Activated naive CD4-positive, alpha-beta T cell (primary cell): ENCODE measurements at places on chromosomes 12 and 14.

DNA sequence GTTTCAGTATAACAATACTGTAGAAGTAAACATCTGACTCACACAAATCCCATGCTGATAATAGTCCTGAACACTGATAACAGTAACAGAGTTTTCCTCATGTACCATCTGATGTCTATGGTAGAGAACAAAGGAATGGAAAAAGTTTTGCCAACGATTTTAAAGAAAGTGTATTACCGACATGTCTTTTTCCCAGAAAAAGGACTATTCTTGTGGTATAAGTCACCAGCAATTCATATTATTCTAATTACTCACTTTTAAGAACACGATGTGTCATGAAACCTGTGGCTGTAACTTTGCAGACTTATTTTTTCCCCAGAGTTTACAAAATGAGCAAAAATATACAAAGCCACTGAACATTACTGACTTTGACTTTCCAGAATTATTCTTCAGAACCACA is 40.1 kb upstream of the DCN start:
- DNase-seq: no peak

DNA sequence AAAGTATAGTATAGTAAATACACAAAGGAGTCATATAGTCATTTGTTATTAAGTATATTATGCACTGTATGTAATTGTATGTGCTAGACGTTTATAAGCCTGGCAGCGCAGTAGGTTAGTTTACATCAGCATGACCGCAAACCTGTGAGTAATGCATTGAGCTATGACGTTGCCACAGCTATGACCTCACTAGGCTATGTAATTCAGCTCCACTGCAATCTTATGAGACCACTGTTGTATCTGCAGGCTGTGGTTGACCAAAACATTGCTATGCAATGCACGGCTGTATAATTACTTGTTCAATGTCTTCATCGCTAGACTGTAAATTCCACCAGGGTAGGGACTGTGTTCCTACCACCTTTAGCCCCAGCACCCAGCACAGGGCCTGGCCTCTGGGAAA is 53.2 kb upstream of the VASH1 start:
- no peak for DNase-seq

DNA sequence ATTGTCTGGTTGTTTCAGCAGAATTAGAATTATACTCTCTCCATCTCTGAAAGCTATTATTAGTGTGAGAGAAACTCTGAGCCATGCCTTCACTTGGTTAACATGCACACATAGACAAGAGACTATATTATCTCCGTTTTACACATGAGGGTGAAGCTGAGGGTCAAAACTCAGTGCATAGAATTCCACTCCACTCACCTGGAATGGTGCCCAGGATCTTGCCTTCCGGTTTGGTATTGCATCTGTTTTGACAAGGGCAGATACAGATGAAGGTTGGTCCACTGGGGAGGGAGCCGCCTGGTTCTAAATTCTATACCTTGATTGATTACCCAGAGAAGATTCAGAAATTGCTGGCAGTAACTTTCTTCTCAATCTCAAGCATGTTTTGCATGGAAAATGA is 149.5 kb upstream of the PELI2 start:
- no peak for DNase-seq

DNA sequence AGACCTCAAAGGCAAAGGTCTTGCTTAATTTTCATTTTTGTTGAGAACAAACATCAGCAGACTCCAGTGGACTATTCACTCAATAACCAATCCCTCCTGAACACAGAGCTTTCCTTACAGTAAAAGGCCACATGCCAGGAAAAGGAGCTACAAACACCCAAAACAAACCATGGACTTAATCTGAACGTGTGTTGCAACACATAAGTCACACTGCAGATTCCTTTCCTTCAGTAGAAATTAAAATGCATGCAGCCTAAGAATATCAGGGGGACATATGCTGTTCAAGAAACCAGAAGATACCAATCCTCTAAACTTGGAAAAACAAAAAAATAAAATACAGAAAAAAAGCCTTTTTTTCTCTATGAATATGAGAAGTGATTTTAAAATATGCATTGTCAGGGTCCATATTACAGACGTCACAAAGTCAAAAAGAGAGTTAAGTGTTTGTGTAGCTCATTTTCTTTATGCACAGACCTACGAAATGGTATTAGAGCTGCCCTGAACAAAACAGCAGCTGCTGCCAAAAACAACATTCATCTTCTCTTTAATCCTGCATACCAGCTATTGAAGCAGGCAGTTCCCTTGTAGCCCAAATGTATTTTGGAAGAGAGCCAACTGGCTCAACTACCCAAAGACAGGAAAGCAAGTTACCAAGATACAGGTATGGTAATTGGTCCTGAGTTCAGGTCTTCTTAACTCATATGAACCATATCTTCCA is 26.2 kb downstream of the KITLG start:
- DNase-seq: no peak

DNA sequence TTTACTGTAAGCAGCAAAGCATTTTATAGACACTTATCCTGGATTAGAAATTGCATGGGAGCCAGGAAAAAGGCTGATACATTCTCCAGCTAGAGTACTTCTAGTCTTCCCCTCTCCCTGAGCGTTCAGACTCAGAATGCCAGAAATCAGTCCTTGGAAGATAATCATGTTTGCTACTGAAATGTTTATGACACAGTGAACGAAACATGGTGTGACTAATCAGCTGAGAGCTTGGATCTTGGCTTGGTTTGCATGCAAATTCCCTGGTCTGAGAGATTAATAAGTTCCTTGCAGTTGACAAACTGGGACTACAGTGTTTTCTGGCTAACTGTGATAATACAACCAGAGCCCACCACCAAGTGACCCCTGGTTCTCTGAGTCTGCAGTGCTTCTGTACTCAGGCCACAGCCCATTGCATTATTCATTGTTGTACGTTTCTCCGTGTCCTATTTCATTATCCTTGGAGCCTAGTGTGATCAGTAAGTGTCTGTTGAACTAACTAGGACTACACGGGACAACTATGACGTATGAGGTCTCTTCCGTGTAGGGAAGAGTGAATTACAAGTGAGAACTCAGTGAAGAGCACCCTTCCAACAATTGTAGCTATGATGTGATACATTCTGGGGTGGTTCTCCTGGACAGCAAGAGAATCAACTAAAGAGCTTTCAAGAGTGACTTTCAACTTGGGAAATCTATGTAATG is 34.6 kb upstream of the EVL start:
- DNase-seq: no peak

DNA sequence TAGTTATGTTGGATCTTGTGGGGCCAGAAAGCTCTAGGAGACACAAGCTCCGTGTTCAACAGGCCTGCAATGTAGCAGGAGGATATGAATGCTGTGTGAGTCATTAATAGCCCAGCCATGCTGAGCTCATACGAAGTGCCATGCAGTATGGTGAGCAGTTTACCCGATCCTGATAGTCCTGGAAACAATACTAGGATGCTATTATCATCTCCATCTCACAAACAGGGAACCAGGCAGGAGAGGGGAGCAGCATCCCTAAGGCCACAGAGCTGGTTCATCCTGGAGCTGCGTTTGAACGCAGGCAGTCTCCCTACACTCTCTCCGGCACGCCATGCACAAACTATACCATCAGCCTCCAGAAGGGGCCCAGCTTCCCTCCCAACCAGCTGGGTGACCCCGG is 20.5 kb downstream of the TTC7B start:
- no peak for DNase-seq

- DNase-seq: no peak
Observed at GRCh38 chr12:20187456-20187855, 180.9 kb upstream of the PDE3A start.

- no peak for DNase-seq
Observed at GRCh38 chr12:124881123-124881522, 17.5 kb upstream of the SCARB1 start.

- DNase-seq: no peak
Observed at GRCh38 chr12:32248441-32249140, 141.9 kb downstream of the BICD1 start.

DNA sequence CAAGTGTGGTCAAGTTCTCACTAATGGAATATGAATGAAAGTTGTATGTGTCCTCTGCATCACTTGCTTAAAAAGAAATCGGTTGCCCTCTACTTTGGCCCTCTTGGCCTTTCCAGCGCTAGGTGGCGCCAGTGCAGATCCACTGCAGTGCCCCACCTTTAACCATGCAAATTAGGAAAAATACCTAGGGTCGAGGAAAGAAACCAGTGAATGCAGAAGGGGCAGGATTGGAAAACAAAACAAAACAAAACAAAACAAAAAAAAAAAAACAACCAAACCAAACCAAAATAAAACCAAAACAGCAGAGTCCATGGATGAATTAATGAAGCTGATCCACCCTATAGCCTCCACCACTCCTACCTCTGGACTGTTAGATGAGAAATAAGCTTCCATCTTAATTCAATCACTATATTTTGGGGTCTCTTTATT is 12.9 kb upstream of the NEMF start:
- DNase-seq: peak; percentile 68

- DNase-seq: no peak
Observed at GRCh38 chr14:61493239-61493638, 171.9 kb downstream of the PRKCH start.

DNA sequence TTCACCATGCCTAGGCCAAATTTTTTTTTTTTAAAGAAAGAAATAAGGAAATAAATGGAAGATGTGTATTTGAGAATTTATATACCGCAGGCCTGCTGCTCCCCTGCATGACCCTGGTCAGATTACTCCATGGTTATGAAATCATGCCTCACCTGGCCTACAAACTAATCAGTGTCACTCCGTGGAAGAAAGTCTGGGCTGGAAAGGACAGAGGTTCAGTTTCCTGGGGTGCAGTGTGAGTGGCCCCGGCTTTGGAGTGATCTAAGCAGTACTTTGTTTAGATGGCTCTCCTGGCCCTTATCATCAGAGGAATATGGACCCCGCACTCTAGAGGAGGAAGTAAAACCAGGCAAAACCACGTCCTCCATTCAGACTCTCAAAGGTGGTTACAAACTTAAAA is 9.6 kb downstream of the APOBEC1 start:
- DNase-seq: no peak

- DNase-seq: no peak
Observed at GRCh38 chr14:19851365-19851764, 23.6 kb upstream of the OR4K2 start.

DNA sequence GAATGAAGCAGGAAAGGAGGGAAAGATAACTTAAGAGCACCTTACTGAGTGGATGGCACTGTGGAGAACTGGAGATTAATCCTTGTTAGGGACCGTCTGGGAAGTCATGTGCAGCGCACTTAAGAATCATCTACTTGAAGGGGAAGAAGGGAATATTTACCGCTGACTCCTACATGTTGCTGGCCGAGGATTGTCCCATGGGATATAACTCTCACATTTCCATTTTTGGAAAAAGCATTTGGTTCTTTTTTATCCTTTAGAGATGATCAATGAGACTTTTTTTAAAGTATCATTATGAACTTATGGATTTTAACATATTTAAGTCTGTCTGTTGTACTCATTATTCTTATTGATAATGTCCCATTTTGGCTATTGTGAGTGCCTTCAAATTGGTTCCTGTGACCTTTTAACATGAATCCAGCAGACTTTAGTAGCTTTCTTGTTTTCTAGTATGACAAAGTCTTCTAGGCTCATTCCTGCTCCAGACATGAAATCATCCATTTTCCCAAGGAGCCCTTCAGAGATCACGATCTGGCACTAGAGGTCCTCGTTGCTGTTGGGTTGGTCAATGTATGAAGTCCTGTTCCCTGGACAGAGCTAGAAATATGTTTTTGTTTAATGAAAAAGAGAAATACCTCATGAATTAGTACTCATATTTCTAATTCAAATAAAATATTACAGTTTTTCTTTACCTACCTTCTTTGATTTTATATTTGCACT is 20.2 kb upstream of the FAM234B start:
- DNase-seq: no peak

DNA sequence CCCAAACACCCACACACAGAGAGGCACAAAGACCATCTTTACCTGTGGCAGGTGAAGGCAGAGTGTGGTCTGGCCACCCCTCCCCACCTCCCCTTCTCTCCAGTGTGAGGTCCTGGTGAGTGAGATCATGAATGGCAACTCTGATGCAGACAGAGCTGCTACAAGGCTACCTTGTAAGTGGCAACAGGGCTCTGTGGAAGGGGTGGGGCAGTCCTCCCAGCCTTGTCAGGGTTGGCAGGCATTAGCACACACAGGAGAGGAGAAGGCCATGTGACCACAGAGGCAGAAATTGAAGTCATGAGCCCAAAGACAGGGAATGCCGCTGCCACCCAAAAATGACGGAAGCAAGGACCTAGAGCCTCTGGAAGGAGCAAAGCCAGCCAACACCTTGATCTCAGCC is 30.7 kb downstream of the VWF start:
- no peak for DNase-seq
